ENCODE measurements at places on chromosomes 6 and 20.

DNA sequence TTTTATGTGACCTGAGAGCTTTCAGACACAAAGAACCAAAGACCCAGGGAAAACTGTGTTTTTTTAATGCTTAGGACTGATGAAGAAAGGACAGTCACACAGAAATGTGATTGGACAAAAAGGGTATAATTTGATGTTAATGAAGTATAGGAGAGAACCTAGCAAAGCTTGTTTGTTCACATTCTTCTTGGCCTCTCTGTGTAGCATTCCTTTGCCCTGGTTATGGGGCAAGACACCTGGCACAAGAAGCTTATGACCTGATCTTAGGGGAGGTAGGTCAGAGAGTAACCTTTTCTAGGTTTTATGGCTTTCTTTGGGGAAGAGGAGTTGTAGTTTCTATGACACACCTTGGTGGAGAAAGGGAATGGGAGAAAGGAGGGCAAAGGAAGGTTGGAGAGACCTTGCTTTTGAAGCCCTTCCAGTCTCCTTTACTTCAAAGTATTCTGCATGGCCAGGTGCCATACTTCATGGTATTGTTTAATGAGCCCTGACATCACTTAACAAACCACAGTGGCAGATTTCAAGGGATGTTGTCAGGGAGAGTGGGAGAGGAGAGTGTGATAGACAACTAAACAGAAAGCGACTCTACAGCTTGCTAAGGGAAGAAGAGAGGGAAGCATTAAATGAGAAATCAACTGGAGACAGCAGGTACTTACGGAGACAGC is 701.8 kb upstream of the FLRT3 start:
- DNase-seq, result peak; percentile 41

GRCh38 chr6:81937296-81937937 is 184.9 kb upstream of the TENT5A start:
- DNase-seq, result peak; percentile 74

- DNase-seq, result peak; percentile 21
These were observed 47.7 kb upstream of the POLR1H start for GRCh38 chr6:30013291-30013922.

DNA sequence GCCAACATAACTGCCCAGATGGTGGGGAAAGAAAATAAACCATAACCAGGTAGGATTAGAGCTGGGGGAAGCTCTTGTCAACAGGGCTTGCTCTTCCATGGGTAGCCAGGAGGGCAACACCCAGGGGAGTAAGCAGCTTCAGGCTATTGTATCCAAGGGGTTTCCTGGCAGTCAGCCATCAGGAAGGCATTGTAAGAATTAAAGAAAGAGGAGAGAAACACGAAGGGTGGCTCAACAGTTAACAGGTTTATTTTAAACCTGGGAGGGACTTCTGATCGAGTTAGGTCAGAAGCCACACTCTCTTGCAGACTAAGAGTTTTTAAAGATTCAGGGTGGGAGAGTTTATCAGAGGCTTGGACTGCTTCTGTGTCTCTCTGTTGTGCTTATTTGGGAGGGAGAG is 114.2 kb downstream of the QRSL1 start:
- DNase-seq, result peak; percentile 38

GRCh38 chr6:24951811-24952299 is 16.1 kb upstream of the RIPOR2 start:
- no peak for DNase-seq

GRCh38 chr20:50710492-50711063 is 19.2 kb upstream of the RIPOR3 start:
- peak; percentile 59 for DNase-seq
